ENCODE measurements at places on chromosomes 6 and 20.

GRCh38 chr6:169989594-169989993, 238.2 kb downstream of the ERMARD start:
- DNase-seq = no peak

DNA sequence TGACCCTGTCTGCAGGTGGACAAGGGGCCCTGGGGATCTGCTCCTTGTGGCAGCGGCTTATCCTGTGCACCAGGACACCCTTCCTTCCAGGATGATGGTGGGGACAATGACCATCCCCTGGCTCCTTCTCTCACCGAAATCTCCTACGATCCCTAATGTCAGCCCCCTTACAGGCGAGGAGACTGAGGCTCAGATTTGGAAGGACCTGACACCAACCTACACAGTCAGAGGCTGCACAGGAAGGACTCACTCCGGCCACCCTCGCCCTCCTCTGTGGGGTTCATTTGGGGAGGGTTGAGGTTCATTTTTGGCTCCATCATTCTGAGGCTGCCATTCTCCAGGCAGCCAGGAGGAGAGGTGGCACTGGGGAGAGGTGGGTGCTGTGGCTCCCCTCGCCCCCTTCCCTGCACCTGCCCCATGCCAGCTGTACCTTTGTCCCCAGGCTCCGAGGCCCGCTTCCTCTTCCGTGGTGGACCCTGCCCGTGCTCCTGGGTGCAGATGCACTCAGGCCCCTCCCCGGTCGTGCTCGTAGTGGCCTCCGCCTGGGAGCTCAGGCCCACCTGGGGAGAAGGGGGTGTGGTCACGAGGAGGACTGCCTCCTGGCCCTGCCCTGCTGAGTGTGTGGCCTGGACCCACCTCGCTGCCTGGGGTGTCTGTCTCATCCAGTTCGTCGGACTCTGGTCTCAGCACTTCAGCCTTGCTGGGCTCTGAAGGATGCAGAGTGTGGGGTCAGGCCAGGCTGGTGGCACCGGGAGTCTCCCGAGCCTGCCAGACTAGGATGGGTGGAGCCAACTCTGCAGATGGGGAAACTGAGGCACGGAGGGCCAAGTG, 5.3 kb upstream of the CABLES2 start:
- no peak for DNase-seq

GRCh38 chr6:161498359-161498758, 224.5 kb upstream of the AGPAT4 start:
- peak; percentile 40 for DNase-seq

DNA sequence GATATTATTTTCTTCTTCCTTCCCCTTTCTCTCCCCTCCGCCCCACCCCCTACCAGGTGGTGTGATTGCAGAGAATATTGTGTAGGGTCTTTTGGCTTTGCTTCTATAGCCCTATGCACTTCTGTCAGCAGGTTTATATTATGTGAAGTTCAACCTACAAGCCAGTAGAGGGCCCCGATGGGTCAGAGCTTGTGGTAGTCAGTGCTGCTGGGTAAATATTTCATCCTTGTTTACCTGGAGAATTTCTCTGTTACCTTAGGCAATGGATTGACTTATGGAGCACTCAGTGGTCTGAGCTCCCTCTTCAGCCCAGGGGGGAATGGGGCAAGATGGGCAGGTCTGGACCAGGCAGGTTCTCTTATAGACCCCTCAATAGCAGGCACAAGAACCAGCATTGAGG, 720.9 kb downstream of the GRIK2 start:
- DNase-seq = no peak

GRCh38 chr6:161369339-161369738, 95.5 kb upstream of the AGPAT4 start:
- peak; percentile 99 for DNase-seq

GRCh38 chr20:53837126-53837826, 233.1 kb downstream of the BCAS1 start:
- DNase-seq = no peak

DNA sequence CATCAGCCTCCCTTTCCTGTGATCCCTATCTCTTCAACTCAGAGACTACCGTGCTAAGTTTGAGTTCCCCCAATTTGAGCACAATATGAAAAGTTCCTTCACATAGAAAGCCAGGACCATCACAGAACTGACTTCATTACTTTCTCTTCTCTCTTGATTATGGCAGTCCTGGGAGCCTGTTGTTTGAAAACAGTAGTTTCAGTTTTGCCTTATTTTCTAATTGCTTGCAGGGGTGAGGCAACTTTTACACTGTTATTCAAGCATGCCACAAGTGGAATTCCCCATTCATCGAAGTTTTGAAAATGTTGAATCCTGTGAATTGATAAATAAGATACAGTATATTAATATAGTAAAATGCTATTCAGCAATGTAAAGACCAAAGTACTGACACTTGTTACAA, 569.7 kb upstream of the MARCKS start:
- DNase-seq = no peak

DNA sequence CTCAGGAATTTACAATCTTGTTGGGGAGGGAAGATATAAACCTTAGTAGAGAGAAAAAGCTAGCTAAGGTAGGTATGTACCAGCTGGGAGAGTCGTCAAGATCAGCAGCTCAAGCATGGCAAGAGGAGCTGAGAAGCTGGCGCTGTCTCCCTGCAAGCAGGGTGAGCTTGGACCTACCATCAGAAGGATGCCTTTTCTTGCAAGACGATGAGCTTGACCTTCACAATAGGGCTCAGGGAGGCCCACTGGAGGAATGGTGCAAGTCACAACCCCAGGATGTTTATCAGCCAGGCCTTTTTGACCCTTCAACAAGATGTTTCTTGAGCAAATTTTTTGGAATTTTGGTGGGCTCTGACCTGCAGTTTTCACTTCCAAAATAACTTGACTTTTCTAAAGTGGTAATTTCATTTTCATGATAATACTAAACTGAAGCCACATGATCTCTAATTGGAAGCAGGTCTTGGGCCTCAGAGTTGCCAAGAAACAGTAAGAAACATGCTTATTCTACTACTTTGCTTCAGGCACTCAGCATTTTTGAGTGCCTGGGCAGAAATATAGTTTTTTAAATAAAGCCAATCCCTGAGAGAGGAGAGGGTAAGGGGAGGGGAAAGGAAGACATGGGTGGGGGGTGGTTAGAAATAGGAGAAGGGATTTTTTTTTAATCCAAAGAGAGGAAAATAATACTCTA, 258.1 kb downstream of the CLIC5 start:
- peak; percentile 44 for DNase-seq

- DNase-seq = peak; percentile 40
Observed at GRCh38 chr6:54086439-54086838, 24.8 kb upstream of the MLIP start.

- DNase-seq = no peak
Observed at GRCh38 chr20:64099086-64099786, 8.1 kb downstream of the NPBWR2 start.

GRCh38 chr20:52785679-52786078, 186.5 kb upstream of the TSHZ2 start:
- DNase-seq = peak; percentile 23

- no peak for DNase-seq
Observed at GRCh38 chr6:93040375-93040774, 379.0 kb downstream of the EPHA7 start.

GRCh38 chr6:17289630-17290061, 8.5 kb downstream of the RBM24 start:
- peak; percentile 44 for DNase-seq

DNA sequence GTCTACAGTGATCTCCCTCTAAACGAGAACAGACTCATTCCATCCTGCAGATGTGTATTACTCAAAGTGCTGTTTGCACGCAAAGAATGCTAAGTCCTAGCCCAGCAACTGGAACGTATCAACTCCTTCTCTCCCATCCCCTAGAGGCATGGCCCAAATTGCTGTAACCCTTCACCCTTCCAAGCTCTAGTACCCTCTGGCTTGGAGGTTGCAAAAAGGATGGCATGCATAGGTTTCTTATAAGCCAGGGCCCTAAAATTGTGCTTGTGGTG, 71.5 kb upstream of the TGM3 start:
- DNase-seq = peak; percentile 61

DNA sequence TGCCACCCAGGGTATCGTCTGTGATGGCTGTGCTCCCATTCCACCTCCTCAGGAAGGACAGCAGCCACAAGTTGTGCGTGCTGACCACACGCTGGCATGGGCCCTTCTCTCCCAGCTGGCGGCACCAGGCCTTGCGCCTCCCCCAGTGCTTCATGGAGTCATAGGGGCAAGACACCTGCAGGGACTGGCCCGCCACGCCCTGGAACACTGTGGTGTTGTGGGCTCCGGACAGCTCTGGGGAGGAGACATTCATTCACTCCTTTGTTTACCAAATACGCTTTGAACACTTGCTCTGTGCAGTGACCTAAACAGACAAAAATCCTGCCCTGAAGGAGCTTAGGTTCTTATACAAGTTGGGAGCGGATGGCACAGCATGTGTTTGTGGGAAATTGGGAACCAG, 1.5 kb downstream of the TREM2 start:
- no peak for DNase-seq

- DNase-seq = peak; percentile 82
Observed at GRCh38 chr6:80610846-80611245, 504.4 kb downstream of the BCKDHB start.

DNA sequence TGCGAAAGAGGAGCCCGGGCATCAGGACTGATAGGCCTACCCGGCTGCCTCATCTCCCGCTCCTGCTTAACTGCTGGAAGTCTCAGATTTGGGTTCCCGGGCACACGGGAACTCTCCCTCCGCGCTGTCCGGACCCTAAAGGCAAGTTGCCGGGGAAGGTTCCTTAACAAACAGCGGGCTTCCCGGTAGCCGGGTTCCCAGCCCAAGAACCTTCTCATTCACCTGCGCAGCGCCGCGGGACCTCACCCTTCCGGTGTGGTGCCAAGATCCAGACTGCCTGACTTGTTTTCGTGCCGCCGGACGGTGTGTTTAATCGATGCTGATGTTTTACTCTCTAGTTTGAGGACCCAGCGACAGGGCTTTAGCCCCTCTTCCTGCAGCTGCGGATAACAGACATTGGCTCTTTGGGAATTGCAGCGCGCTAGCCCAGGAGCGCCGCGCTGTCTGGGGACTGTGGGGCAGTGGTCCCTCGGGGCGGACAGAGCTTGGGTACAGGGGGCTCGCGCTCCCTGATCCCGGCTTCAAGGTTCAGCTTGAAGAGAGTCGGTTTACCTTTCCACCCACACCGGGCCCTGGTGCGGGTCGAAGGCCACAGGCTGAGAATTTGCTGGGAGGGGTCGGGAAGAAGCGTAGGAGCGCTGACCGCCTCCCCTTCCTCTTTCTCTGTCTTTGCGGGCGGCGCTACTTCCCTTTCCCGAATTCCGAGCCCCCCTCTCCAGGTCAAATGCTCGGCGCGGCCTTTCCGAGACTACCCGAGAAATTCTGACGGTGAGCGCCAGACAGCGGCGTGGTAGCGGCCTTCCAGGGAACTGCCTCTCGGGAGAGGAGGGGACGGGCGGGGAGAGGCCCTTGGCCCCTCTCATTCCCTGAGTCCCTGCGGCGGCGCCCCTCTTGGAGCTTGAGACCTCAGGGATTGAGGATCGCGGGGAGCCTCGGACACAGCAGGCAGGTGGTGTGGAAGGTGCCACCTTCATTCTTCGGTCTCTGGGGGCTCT, 17.2 kb downstream of the ABT1 start:
- DNase-seq = peak; percentile 37

GRCh38 chr20:51801122-51801822, 1.0 kb downstream of the SALL4 start:
- DNase-seq = peak; percentile 38

DNA sequence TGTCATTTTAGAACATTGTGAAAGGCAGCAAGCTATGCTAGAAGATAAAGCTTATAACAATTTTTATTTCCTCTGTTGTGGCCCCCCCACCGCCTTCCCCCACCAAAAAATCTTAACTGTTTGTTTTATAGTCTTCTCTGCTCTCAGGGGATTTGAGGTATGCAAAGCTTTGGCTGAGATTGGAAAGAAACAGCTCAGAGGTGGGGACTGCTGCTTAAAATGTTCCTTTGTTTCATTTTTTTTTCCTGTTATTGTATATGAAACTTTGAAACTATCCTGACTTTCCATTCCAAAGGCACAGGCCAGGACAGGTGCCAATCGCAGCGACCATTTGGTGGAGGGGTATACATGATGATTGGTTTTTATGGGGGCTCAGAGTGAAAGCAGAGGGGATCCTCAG, 114.7 kb upstream of the PHACTR1 start:
- peak; percentile 34 for DNase-seq

DNA sequence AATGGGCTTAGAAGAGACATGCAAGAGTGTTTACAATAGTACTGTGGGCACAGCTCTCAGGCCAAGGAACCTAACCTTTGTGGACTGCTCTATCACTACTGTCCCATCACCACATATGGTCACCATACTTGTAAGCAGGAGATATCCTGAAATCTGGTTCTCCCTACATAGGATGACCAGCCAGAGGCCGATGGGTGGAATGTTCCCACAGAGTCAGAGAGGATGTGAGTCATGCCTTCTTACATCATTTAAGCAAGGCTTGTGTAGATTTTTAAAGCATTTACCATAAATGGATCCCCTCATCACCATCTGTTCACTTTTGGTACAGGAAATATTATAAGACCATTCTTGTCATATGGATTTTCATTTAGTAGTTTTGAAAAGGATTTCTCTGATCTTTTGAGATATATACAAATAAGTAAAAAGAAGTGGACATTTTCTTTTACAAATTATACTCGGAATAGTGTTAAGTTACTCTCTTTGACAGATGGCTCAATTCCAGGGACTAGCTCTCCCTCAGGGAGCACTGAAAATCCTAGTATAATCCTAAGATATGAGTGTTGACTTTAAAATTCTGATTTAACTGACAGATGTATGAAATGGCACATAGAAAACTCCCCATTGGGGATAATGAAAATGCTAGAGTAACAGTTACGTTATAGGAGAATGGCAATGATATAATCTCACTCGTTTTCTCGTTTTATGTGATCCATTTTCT, 6.6 kb downstream of the HTR1B start:
- peak; percentile 97 for DNase-seq

DNA sequence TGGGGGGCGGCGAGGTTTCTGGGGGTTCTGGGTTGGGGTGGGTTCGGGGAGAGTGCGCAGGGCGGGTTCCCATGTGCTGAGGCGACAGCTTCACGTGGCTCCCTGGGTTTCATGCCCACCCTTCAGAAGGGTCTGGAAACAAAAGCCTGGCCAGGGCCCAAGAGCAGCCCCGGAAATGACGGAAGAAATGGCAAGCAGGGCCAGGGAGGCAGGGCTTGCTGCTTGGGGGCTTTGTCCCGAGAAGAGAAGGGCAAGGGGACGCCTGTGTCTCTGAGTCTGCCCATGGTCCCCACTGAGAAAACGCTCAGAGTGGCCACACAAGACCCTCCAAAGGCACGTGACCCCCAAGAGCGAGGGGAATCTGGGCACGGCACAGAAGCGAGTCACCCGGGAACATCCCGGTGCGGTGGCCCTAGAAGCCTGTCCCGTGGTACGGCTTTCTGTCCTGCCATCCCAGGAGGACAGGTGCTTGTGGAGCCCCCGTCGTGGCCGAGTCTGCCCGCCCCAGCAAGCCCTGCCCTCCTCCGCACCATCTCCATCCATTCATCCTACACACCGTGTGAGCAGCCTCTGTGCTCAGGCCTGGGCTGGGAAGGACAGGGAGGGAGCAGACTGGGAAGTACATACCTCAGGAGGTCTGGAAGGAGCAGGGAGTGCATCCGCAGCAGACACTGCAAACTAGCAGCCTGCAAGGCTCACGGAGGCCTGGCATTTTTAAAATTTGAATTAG, 9.0 kb downstream of the NPEPL1 start:
- DNase-seq = no peak

All from GM23248 (cell line).